ENCODE measurements at places on chromosomes 5 and 9.

DNA sequence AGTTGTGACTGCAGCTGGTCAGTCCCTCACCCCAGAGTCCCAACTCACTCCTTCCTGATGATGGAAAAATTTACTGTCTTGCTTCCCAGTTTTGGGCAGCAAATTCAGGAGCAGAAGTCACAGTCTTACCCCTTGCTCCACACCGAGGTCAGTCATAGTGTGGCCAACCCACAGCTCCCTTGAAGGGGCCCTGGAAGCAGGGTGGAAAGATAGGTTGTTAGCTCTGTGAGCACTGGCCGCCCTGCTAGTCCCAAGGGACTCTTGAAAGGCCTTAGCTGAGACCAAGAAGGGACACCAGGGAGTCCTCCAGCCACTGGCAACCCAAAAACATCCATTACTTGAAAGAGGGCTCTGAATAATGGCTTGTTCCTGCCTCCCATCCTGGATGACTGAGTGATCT, 40.0 kb downstream of the GSN start:
- DNase-seq = no peak

DNA sequence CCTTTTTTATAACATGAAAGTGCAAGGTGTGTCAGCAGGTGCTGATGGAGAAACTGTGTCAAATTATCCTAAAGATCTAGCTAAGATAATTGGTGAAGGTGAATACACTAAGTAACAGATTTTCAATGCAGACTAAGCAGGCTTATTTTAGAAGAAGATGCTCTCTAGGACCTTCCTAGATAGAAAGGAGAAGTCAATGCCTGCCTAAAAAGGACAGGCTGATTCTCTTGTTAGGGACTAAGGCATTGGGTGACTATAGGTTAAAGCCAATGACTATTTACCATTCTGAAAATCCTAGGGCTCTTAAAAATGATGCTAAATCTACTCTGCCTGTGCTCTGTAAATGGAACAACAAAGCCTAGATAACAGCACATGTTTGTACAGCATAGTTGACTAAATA, 1682.4 kb downstream of the MAT2B start:
- no peak for DNase-seq

DNA sequence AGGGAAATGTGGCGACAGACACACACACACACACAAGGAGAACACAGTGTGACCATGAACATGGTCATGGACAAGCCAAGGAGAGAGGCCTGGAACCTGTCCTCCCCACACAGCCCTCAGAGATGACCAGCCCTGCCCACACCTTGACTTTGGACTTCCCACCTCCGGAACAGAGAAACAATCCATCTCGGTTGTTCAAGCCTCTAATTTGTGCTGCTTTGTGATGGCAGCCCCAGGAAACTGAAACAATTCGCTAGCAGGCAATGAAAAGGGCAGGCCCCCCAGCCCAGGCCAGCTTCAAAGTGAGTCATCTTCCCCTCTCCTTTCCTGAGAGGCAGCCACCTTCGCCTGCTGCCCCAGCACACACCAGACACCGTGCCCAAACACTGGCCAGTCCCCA, 47.7 kb downstream of the NSUN2 start:
- no peak for DNase-seq

- no peak for DNase-seq
These were observed 36.2 kb downstream of the KIF4B start for GRCh38 chr5:155049569-155050383.

GRCh38 chr5:123659011-123659410, 147.0 kb downstream of the CSNK1G3 start:
- DNase-seq = no peak

DNA sequence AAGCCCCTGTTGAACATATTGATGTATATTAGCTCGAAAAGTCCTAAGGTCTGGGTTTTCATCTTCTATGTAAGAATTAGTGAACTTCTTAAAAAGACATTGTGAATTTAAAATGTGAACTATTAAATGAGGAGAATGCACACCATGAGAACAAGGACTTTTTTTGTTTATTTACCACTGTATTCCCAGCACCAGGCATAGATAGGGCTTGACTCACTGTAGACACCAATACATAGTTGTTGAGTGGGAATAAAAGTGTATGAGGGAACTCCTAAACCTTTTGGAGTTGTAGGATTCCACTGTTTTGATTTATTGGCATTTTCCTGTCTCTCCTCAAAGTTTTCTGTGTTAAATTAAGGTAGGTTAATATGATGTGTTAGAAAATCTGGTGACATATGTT, 40.3 kb downstream of the NNT start:
- DNase-seq = no peak

DNA sequence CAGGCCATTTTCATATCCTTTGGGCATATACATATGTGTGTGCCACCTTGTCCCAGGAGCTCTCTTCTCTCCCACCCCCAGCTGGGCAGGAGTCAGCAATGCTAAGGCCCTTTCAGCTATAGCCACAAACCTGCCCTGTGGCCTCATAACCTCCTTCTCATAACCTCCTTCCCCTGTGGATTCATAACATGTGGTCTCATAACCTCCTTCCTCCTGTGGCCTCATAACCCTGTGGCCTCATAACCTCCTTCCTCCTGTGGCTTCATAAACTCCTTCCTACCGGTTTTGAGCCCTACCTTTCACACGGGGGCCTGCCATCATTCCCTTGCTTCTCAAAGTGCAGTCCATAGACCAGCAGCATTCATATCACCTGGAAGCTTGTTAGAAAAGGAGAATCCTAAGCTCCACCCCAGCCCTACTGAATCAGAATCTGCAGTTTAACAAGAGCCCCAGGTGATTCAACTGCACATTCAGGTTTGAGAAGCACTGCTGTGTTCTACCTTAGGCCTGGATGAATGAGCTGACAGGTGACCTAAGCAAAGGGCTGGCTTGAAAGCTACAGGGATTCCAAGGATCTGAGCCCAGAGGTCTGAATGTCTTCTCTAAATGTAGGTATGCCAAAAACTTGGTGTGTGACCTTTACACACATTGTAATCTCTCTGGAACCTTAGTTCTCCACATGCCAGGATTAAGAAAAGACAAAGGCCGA, 41.9 kb upstream of the PLPP6 start:
- DNase-seq = no peak

DNA sequence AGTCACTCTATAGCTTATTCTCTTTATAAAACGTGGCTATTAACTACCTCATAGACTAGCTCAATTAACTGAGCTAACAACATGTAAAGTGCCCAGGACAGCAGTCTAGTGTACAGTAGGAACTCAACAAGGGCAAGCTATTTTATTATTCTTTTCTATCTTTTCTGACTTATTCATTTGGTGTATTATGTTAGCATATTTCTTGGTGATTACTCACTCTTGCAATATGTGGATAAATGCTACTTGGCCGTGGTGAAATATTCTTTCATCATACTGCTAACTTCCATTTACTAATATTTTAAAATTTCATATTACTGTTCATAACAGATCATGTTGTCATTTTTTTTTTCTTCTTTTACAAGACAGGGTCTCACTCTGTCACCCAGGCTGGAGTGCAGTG, 4.9 kb downstream of the SLC25A51 start:
- DNase-seq = no peak

GRCh38 chr5:20972419-20972925, 984.5 kb upstream of the CDH18 start:
- no peak for DNase-seq

DNA sequence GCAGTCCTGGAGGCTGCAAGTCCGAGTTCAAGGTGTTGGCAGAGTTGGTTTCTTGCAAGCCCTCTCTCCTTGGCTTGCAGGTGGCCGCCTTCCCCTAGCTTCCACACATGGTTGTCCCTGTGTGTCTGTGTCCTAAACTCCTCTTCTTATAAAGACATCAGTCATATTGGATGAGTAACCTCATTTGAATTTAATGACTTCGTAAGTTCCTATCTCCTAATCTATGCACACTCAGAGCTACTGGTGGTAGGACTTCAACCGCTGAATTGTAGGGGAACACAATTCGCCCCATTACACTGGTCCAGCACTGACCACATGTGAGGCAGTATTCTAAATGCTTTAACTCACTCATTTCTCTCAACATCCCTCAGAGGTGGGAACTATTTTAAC, 25.9 kb upstream of the ADAMTS2 start:
- DNase-seq = no peak

DNA sequence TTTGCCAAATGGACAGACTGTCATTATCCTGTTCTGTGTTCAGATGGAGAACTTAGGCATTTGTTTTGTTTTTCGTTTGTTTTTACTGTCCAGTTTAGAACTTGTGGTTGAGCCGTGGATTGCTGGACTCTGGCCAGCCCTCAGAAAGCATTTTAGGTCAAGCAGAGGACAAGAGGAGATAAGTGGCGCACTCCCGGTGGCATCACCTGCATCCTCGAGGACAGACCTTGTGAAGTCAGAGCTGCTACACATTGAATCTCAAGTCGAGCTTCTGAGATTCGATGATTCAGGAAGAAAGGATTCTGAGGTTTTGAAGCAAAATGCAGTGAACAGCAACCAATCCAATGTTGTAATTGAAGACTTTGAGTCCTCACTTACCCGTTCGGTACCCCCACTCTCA, 8.9 kb downstream of the MTRR start:
- no peak for DNase-seq

GRCh38 chr9:36924071-36924470, 110.0 kb downstream of the PAX5 start:
- no peak for DNase-seq

GRCh38 chr5:109964136-109964535, 274.4 kb downstream of the MAN2A1 start:
- no peak for DNase-seq

DNA sequence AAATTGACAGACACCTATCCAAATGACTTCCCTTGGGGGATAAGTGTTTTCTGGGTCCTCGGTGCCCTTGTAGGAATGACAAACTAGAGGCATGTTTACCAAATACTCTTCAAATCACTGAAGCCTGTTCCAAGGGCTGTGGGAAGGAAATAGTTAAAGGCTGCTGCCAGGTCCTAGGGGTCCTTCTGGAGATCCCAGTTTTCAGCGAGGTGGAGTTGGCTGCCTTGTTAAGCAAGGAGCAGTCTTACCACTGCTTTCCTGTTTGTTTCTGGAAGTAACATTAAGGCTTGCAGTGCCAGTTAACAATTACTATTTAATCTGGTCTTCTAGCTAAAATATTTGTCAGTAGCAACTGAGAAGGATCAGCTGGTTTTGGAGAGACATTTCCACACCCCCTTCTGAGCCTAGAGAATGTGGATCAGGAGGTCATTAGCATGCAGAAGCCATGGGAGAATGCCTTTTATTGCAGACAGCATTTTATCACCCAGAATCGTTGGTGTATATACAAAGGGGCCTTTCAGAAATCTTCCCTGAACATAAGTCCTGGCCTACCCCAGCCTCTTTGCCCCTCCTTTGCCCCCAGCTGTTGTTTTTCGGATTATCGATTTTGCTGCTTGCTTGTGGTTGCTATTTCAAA, 238.8 kb downstream of the DMAC1 start:
- no peak for DNase-seq

DNA sequence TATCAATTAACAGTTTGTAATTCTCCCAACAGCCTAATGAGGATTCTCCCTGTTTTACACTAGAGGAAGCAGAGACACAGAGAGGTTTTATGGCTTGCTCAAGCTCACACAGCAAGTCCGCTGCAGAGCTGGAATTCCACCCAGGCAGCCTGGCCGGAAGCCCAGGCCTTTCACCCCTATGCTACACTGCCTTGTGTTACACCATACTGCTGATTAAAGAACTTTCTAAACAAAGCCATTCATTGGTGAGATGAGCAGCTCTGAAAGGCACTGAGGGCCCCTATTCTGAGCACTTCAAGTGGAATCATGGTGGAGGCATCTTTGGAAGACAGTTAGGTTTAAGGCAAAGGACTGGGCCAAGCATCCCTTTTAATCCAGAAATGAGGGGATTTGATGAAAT, 14.7 kb upstream of the LARP1 start:
- DNase-seq = no peak

DNA sequence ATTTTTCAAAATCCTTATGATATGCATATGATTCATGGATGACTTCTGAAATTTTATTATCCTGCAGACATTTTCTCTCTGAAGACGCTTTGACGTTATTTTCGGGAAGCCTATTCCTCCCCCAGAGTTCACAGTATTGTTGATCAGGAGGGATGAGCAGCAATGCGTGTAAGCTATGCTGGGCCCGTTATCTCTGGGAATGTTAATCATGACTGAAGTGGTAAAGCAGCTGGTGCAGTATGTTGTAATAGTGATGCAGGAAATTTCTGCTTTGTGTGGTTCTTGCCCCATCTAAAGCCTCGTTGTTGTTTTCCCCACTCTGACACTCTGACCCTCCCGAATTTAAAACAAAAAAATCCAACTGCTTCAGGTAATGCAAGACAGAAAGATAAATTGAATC, 1797.8 kb upstream of the WWC1 start:
- no peak for DNase-seq

GRCh38 chr5:83568186-83568585, 96.6 kb downstream of the VCAN start:
- DNase-seq = no peak

DNA sequence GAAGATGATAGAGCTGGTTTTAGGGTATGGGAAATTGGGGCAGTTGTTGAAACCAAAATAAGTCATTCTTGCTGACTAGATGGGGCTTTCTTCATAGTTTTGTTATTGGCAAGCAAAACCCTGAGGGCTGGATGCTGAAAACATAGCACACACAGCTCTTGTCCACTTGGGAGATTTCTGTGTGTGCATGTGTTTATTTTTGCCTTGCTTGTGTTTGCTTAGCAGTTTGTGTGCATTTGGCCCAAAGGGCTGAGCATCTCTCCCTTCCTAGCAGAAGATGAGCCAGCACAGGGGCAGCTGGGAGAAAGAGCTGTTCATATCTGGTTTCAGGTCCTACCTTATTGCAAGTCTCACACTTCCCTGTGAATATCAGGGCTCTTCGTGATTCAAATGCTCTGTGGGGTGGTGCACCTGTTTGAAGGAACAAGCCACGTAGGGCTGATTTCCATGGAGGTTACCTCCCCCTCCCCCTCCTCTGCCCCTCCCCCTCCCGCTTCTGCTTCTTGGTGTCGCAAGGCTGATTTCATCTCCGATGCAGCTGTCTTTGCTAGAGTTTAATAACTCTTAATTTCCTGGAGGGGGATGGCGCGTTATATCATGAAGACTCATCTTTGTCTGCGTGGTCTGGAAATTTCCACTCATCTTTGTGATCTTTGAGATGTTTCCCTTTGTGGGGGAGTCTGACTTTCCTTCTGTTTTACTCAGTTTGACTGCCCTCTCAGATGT, 296.5 kb downstream of the ARHGAP26 start:
- no peak for DNase-seq

- DNase-seq = no peak
These were observed 136.1 kb downstream of the MACIR start for GRCh38 chr5:103394676-103395075.

DNA sequence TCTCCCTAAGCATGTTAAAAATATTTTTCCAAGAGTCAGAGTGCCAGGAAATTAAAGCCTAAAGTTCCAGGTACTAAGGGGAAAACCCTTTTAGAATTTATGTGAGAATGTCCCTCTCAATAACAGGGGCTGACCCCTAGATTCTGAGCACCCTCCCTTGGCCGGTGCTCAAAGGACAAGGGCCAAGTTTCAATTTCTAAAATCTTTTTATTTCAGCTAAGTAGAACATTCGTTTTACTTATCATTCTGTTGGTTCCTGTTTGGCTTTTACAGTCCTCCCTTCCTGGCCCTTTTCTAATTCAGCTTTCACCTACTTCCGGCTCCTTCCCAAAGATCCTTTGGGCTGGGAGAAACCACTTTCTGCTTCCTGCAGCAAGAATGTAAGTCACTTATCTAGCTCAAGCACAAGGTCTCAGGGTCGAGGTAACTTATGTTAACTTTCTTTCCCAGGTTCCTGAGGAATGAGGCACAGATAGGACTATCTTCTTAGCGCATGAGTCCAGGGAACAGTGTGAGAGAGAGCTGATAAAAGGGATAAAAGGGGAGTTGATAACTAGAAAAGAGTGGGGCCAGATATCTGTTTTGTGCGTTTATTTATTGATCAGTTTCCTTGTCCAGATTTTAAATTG, 34.6 kb upstream of the F2RL2 start:
- DNase-seq = no peak

All from activated naive CD8-positive, alpha-beta T cell treated with anti-CD3 and anti-CD28 coated beads, Interleukin-2, amount 50 U/mL, for 16 hours (primary cell).